Left renal cortex interstitium (tissue), 4 donors: ENCODE measurements at places on chromosomes 5 and 9.

DNA sequence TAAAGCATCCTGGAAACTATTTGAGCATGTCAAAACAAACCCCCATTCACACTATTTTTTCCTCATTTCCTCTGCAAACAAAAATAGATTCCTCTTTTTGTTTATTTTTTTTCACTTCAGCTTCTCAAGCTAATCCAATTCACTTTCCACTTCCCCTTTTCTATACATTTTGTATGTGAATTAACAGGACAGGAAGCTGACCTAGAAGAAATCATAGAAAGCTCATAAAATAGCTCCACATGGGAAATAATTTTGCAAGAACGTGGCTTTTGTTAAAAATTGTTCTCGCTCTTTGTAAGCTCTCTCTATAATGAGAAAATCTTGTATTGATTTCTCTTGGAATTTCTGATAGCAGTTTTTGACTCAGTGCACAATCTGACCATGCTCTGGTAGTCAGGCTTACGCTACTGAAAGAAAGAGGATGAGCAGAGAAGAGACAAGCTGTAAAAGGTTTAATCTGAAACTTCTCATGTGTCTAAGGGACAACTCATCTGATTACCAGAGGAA is 215.8 kb downstream of the ADAMTS12 start:
- DNase-seq = no peak

- DNase-seq = no peak
Measured at GRCh38 chr5:140356853-140357725, 2.9 kb upstream of the SLC4A9 start.

- no peak for DNase-seq
Measured at GRCh38 chr5:179342577-179342976, 2.7 kb downstream of the ADAMTS2 start.

DNA sequence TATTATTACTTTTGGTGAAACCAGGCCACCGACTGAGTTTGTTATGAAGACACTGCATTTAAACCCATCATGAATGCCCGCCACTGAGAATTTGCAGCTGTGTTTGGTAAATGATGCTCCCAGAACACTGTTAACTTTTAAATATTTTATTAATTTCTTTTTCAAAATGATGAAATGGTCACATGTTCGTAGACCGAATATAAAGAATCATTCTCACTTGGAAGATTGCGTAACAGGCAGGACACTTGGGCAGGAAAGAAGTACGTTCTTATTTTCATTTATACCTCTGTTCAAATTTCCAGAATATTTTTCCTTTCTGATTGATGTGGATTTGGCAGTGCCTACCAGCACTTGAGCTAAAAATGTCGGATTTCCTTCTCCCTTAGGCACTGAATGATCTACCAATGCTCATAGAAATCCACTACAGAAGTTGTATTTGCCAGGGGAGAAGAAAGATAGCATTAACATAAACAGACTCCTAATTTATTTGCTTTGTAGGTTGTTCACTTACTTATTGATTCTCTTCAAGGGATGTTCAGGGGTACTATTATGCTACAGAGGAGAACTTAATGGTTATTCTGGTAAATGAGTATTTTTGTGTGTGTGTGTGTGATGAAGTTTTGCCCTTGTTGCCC is 13.8 kb downstream of the CYFIP2 start:
- no peak for DNase-seq

- no peak for DNase-seq
Measured at GRCh38 chr5:97476852-97477534, 293.9 kb upstream of the RIOK2 start.

GRCh38 chr5:110900829-110901228 is 162.0 kb downstream of the SLC25A46 start:
- no peak for DNase-seq

DNA sequence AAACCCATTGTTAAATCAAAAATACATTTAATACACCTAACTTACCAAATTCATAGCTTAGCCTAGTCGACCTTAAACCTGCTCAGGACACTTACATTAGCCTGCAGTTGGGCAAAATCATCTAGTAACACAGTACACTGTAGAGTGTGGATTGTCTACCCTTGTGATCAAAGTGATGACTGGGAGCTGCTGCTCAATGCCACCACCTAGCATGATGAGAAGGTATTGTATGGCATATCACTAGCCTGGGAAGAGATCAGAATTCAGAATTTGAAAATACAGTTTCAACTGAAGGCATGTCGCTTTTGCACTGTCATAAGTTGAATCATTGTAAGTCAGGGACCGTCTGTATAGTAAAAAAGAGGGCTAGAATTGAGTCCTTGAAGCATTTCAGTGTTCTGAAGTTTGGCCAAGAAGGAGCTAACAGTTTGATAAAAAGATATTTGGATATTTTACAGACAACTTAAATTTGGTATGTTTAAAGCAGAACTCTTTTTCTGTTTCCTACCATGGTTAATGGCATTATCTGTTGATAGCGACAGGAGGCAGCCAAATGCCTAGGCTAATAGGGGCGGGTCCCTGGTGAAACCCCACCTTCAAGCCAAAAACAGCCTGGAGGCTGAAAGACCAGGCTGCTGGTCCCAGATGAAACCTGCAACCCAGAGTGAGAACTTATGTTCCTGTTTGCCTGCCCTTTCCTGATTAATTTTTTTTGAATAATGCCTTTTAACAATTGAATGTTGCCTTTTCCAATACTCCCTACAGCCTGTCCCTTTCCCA is 23.0 kb downstream of the SMIM15 start:
- no peak for DNase-seq

DNA sequence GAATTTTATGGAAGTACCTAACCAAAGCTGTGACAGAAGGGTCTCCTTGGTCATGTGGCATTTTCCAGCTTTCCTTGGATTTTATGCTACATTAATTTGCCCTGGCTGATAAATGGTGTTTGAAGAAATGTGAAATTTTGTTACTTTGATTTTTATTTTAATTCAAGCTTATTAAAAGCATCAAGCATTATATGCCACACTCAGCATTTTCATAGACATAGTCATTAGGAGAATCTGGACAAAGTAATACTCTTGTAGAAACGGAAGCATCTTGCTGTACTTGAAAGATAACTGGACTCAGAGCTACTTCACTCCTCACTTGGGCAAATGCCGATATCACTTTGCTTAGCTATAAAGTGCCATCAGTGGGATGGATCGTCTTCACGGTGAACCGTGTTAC is 54.2 kb downstream of the INIP start:
- DNase-seq = no peak

- no peak for DNase-seq
Measured at GRCh38 chr9:116497095-116497890, 189.8 kb upstream of the TRIM32 start.

DNA sequence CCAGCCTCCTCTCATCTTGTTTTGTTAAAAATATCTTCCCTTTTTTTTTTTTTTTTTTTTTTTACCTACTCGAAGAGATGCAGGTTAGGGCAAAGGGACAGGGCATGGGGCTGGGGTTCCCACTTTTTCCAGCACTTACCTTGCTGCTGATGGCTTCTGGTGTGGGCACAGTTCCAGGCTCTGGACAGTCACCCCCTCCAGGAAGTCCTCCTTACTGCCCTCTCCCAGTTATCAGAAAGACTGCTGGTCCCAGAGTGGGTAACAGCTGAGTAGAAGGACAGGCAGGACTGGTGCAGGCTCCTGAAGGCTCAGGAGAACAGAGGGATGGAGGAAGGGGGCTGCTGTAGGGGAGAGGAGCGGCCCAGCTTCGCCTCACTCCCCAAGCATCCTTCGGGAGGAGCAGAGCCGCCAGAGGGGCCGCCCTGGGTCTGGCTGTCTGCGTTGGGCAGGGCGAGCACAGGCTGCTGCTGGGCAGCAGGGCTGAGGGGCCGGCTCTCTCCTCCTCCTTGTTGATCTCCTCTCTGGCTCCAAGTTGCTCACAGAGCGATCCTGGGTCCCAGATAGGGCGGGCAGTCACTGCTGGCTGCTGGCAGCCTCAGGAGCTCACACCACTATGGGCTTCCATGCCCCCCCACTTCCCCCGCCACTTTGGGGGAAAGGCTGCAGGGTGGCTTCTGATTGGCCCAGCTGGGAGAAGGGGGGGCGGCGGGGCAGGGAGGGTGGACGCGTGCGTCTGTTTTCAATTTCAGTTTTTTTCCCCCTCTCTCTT is at the start of gene PDGFRB:
PDGFRB (minus strand) TSS at position 588 of the 769 bp plus-strand sequence. CDS start 18,798 bp downstream, outside the sequence.
- no peak for DNase-seq

DNA sequence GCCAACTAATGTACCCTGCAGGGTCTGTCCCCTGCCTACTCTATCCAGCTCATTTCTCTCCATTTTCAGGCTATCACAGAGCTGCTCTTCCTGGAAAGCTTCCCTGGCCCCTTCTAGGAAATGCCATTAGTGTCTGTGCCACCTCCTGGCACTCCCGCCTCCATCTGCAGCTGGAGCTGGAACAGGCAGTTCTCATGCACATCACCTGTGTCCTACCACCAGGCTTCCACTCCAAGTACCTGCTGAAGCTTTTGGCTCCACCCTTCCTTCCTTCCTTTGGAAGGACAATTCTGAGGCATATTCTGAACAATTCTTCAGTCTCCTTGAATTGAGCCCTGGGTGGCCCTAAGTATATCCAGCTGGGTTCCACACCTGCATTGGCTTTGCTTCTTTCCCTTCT is 156.2 kb upstream of the ZNF618 start:
- DNase-seq = no peak

DNA sequence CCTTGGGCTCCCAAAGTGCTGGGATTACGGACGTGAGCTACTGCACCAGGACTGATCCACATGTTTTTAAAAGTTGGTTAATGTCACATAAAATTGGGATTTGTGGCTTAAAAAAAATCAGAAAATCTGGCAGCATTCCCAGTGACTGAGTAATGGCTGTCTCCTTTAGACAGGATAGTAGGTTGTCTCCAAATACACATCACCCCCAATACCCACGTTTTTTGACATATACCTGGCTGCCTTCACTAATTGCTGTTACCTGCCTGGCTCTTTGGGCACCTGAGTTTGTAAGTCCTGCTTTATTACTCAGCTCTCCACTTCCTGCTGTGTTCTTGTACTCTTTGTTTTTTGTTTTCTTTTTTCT is 84.8 kb downstream of the KDM4C start:
- no peak for DNase-seq

DNA sequence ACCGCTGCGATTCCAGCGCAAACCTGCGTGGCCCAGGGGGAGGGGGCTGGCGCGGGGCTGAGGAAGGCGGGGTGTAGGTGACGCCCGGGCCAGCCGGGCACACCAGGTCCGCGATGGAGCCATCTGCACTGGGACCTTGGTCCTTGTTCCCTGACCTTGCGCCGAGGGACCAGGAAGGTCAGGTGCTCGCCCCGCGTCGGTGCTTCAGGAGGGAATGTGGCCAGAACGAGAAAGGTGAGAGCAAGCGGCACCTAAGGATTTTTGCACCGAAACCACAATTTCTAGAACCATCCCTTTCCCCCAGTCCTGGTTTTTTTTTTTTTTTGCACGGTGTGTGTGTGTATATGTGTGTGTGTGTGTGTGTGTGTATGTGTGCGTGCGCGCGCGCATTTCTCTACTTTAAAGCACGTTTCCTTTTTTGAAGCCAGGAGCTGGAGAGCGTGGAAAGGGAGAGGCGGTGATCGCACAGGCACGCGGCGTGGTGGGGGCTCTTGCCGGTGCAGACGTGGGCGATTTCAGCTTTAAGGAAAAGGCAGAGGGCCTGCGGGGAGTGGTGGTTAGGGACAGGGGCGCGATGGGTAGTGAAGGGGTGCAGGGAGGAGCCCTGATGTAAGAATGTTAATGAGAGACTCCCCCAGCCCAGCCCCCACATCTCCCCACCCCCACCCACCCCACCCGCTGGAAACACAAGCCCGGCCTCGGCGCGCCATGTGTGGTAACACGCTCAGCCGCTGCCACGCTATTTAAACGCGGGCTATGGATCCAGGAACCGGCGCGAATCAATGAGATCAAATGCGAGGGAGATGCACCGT is at the start of gene NPR3:
NPR3 (plus strand) TSS at position 772 of the 812 bp plus-strand sequence. CDS start 456 bp downstream, outside the sequence.
- no peak for DNase-seq

DNA sequence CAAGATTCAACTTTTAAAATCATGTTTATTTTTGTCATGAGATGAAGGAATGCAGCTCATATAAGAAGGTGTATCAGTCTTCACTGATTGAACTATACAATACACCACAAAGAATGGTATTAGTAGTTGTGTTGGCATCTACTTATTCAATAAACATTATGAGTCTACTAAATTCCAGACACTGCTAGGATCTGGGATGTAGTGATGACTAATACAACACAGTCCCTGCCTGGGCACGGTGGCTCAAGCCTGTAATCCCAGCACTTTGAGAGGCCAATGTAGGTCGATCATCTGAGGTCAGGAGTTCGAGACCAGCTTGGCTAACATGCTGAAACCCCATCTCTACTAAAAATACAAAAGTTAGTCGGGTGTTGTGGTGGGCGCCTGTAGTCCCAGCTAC is 171.4 kb upstream of the NFIB start:
- no peak for DNase-seq

DNA sequence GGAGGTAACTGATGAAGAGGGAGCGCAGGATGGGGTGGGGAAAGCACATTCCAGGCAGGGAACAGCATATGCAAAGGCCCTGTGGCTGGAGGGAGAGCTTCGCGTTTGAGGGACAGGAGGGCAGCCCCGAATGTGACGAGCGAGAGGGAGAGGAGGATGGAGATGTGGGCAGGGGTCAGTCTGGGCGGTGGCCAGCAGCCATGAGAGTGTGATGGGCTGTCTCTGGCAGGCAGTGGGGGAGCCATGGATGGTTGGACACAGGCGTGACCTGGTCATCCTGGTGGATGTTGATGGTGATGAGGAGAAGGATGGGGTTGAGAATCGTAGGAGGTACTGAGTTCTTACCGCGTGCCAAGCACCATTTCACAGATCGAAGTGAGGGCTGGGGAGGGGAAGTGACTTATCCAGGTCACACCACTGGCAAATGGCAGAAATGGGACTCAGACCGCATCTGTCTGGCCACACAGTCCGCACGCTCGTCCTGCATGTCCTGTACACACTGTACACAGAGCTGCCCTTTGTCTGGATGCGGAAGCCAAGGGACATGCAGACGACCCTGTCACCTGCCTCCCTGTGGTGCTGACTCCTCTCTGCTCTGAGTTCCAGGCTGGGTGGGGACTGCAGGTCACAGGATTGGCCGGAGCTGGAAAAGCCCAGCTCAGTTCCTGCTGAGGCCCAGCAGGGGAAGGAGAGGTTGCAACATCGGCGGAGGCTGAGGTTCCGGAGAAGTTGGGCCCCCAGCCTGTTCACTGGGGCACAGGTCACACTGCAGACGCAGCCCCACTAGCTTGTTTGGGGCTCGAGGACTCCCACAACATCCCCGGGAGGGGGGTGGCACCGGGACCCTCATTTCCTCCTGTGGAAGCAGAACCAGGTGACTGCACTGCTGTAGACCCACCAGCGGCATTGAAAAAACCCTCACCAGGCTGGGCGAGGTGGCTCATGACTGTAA is 165.6 kb upstream of the IER5L start:
- no peak for DNase-seq

DNA sequence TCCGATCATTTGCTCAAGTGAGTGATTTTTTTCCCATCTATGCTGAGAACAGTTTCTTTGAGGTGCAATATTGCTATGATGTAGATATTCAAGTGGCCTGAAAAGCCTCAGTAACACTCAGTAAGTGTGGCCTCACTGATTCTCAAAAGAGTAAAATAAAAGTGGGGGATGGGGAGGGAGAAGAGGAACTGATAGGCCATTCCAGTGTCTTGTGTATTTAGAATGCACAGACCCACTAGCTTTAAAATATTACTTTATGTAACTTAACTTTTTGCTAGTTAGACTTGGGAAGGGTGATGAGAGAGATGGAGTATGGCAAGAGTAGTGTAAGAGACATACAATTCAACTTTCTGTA is 79.5 kb upstream of the ZNF608 start:
- DNase-seq = no peak

- no peak for DNase-seq
Measured at GRCh38 chr5:139376364-139376763, 6.7 kb downstream of the SLC23A1 start.

- no peak for DNase-seq
Measured at GRCh38 chr5:94024101-94024500, 282.7 kb upstream of the POU5F2 start.

GRCh38 chr5:156322666-156323065 is 4.3 kb upstream of the SGCD start:
- DNase-seq = no peak
